Hematopoietic multipotent progenitor cell treated with erythropoietin and hydrocortisone succinate and interleukin-3 and kit ligand, for 4 days (in vitro differentiated cells): ENCODE measurements at places on chromosomes 1 and 21.

- DNase-seq, result peak; percentile 82
Measured at GRCh38 chr1:91282695-91283420, 121.8 kb downstream of the HFM1 start.

DNA sequence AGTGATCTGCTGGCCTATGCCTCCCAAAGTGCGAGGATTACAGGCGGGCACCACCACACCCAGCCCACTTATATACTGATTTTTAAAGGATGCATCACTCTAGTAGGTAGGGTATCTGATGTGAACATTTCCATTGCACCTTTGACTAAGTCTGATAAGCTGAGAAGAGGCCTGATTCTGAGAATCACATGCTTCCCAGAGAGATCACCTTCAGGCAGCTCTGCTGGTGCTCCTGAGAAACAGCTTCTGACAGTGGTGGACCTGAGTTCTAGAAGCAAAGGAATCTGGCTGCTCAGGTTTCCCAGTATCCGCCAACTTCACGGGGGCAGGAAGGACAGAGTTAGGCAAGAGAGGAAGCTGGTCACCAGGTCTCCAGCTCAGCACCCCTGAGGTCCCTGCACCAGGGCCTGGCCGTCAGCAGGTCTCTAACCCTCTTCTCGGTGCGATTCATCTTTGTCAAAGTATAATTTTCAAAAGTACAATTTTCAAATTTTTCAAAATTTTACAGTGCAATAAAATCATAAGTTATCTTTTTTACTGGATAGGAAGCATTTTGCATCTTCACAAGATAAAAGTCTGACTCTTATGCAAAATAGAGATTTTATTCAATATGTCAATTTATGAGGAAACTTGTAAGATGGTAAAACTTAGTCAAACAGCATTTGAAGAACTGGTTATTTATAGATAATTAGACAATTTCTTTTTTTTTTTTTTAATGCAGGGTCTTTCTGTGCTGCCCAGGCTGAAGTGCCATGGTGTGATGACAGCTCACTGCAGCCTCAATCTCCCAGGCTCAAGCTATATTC, 25.8 kb upstream of the MPZL1 start:
- DNase-seq, result no peak

DNA sequence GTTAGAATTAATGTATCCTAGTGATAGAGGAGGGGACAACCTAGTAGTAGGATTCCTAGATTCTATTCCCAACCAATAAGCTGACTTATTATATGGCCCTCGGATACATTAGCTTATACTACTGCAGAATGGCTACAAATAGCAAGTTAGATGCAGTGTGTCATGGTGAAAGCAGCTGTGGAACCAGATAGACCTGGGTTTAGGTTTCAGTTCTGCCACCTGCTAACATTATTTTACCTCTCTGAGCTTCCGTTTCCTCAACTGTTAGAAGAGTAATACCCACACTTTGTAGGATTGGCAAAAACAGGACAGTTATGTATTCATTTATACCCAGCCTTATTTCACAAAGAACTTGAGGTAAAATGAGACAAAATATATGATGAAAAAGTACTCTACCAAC, 21.6 kb upstream of the MAGOH start:
- no peak for DNase-seq

- no peak for DNase-seq
Measured at GRCh38 chr1:214420341-214420740, 131.1 kb downstream of the PTPN14 start.

GRCh38 chr1:28865997-28866650, 48.2 kb upstream of the EPB41 start:
- DNase-seq, result peak; percentile 36

GRCh38 chr1:8589571-8589970, 227.9 kb downstream of the RERE start:
- DNase-seq, result no peak

DNA sequence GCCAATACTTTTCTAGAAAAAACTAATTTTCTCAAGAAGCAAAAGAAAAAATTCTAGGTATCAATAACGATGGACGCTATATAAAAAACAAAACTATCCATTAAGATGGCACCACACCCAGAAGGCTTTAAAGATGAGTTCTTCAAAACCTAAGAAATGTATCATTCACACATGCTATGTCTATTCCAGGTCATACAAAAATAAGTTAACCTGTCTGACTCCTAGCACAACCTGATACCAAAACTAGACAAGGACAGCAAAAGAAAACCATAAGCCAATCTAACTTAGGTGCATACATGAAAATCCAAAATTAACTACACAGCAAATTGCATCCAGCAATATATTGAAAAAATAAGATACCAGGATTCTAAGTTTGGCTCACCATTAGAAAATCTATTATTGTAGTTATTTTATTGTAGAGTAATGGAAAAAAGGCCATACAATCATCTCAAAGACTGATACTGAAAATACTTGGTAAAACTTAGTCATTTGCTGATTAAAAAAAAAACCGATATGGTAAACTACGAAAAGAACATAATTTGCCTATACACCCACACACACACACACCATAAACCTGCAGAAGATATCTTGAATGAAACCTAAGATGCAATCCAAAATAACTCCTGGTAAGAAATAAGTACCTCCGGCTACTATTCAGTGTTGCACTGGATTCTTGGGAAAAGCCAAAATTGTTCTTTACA, 55.0 kb downstream of the TRAF5 start:
- DNase-seq, result no peak

DNA sequence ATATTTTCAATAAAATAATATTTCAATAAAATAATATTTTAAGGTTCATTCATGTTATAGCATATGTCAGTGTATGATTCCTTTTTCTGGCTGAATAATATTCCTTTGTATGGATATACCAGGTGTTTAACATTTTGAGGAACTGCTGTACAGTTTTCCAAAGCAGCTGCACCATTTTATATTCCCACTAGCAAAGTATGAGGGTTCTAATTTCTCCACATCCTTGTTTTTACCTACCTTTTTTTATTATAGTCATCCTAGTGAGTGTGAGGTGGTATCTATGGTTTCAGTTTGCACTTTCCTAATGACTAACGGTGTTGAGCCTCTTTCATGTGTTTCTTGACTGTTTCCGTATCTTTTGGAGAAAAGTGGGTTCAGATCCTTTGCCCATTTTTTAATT, 5.2 kb downstream of the DEGS1 start:
- DNase-seq, result no peak

DNA sequence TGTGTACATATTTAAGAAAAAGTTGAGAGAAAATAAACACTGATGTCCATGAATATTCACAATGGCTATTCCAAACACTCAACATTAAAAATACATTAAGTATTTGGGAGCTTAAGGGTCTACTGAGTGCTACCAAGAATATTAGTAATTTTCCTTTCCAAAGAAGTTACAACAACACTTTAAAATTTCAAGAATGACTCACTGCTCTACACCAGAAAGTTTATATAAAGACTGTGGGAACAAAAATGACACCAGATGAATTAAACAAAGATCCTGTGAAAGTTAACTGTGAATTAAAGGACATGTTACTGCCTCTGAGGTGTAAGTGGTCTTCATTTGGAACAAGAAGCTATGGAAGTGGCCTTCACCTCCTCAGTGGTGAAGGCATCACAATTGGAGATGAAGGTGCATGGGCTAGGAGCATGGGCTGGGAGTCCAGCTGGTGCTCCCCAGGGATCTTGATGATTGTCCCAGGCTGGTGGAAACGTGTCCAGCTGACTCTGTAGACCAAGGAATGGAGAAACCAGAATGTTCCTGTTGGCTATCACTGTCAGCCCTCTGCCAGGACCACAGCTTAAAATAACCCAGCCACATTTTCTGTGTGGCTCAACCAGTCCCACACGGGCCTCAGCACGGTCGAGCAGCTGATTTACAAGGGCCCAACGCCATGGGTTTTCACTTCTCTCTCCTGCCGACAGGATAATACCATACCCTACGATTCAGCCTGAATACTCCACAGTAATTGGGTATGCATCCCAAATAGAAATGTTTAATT, 28.8 kb downstream of the TAF5L start:
- DNase-seq, result no peak

DNA sequence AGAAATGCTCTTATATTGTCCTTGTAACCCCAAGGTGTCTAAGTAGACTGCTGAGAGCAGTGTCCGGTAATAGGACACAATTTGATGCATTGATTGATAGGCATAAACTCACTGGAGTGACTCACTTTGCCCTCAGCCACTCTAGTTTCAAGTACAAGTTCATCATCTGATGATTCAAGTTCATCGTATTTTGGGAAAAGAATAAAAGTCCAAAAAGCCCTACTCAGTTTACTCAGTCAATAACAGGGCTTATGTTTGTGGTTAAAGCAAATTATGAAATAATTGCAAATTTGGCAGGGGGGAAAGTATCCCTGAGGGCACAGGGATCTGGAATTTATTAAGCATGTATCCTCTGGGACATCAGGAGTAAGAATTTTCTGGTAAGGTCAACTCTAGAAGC, 7.6 kb upstream of the ATF3 start:
- DNase-seq, result no peak

DNA sequence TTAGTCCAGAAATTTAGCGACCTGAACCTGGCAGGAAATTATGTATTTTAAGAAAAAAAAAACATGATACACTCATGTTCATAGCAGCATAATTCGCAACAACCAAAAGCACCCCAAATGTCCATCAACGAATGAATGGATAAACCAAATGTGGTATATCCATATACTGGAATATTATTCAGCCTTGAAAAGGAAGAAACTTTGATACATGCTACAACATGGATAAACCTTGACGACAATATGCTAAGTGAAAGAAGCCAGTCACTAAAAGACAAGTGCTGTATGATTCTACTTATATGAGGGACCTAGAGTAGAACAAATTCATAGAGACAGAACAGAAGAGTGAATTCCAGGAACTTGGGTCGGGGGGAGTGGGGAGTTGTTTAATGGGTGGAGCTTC, 698 bp upstream of the OLIG1 start:
- no peak for DNase-seq

DNA sequence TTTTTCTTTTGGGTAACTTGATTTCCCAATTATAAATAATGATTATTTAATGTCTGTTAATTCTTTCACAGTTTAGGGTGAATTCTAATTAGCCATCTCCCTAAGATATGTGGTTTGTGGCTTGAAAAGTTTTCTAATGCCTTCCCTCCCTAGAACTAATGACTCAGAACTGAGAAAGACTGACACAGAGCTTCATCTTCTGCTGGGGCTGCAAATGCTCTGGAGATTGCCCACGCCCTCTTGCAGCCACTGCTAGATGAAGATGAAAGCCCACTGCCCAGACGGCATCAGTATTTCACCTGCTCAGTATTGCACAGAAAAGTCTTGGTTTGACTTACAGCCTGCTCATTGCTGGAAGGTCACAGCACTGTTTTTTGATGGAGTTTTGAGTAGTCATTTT, 101.5 kb downstream of the ST6GALNAC3 start:
- DNase-seq, result no peak

- no peak for DNase-seq
Measured at GRCh38 chr1:228717081-228717480, 18.2 kb upstream of the RHOU start.

- DNase-seq, result no peak
Measured at GRCh38 chr1:200850554-200850953, 22.2 kb upstream of the GPR25 start.

- DNase-seq, result peak; percentile 85
Measured at GRCh38 chr1:6603238-6603914, 707 bp upstream of the KLHL21 start.

DNA sequence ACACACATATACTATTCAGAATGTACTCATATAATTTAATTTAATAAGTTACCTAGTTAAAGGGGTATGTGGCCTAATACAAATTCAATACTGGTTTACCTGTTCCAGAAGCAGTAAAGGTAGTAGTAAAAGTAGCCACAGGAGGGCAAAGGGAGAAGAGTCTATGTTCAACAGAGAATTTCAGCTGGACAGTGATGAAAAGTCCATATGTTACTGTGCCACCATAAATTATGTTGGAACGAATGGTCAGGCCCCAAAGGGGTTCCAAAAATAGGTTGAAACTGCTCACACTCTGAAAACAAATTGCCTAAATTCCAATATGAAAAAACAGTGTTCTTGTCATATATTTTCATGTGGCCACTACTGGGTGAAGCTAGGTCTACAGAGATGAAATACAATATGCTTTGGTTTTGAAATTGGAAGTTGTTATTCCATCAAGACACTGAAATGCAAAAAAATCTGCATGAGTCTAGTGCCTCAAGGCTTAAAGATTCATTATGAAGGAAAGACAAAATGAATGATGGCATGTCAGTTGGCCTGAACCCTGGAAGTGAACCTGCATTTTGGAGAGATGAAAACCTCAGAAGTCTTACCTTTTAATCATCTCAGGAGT, 78.4 kb downstream of the GPATCH2 start:
- no peak for DNase-seq

DNA sequence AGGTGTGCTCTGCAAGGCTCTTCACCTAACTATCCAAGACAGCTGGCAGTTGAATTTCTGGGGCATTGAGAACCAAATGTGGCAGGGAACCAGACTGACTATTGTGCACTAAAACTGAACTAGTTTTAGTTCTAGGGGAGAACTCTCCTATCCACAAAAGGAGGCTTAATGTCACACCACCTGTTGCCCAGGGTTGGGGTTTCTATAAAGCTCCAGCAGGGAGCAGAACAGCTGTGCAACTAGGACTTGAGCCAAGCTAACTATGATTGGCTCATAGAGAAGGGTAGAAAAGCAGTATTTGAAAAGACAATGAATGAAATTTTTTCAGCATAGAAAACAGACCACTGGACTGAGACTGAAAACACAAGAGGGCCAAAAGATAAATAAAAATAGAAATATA, 53.3 kb upstream of the FGGY start:
- DNase-seq, result no peak

DNA sequence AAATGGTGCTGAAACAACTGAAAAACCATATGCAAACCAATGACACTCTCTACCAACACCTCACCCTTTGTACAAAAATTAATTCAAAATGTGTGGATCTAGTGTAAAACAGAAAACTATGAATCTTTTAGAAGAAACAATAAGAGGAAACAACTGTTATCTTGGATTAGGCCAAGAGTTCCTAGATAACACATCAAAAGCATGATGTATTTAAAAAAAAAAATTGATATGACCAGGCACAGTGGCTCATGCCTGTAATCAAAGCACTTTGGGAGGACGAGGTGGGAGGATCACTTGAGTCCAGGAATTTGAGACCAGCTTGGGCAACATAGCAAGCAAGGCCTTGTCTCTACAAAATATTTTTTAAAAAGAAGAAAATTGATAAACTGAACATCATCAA, 79.0 kb downstream of the EIF4G3 start:
- DNase-seq, result peak; percentile 30

DNA sequence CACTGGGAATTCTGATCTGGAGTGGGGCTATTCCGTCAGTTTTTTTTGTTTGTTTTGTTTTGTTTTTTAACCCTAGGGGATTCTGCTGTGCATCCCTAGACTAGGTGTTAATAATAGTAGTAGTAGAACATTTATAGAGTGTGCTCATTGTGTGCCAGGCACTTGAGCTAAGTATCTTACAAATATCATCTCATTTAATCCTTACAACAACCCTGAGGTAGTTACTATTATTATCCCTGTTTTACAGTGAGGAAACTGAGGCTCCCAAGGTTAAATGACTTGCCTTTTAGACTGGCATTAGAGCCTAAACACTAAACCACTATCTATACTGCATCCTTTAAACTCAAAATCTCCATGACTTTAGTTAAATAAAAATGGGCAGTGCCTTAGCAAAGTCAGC, 22.1 kb downstream of the TOR3A start:
- DNase-seq, result no peak

GRCh38 chr1:41728403-41729202, 190.1 kb downstream of the HIVEP3 start:
- DNase-seq, result peak; percentile 41

GRCh38 chr1:115705085-115705951, 63.2 kb downstream of the CASQ2 start:
- DNase-seq, result no peak
